Thoracic aorta (tissue), 2 donors: ENCODE measurements at places on chromosomes 7 and 10. TPM values are rescaled to one million over a fixed set of nuclear protein-coding genes. Genes with fewer than 3 reads are reported as not detected.

- H3K27me3 ChIP-seq, result no peaks in the 10 kb centered on the region
- no peak for DNase-seq
- no peaks in the 10 kb centered on the region for H3K36me3 ChIP-seq
- H3K4me3 ChIP-seq, result no peak overlapping the region
- no peak overlapping the region for H3K27ac ChIP-seq
Measured at GRCh38 chr10:26368463-26368862, 69.7 kb upstream of the APBB1IP start.

- H3K27me3 ChIP-seq, result no peaks in the 10 kb centered on the region
- DNase-seq, result no peak
- H3K27ac ChIP-seq, result no peak overlapping the region
- H3K4me3 ChIP-seq, result no peak overlapping the region
- H3K4me1 ChIP-seq, result peaks cover 32% of the 10 kb centered on the region
Measured at GRCh38 chr10:12978891-12979290, 22.6 kb downstream of the CCDC3 start.

DNA sequence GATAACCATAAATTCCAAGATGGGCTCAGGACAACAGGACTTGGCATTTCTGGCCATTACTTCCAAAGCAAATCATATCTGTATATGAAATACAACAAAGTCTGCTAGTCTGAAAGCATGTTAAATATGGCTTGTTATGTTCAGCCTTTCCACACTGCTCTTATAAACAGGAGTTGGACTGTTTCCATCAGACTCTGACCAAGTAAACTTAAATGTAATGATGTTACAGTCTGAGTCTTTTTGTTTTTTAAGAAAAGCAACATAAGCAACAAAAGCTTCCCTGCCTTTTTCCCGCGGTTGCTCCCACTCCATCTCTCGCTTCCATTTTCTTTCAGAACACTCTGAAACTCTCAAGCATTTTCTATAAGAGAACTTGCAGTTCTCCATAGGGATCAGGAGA lies 8.1 kb upstream of the CDCA7L start:
- no peak overlapping the region for H3K27ac ChIP-seq
- H3K36me3 ChIP-seq, result no peaks in the 10 kb centered on the region
- H3K4me3 ChIP-seq, result no peak overlapping the region

DNA sequence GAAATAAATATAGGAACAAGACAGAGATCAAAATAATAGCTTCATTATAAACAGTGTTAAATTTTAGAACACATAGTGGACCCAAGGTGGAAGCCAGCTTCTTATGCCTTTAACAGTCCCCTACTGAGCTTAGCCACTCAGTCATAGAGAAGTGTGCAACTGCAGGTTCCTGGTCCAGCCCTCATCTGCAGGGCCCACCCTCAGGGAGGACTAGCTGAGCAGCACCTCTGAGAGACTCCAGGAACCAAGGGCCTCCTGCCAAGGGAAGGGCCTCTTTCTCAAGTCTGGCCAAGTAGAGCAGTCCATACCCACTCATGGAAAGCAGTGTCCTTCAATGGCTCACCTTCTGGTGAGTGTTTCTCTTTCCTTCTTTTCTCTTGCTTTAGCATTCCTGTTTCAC lies 173.7 kb upstream of the PRPS1L1 start:
- no peak for DNase-seq
- H3K36me3 ChIP-seq, result no peaks in the 10 kb centered on the region
- H3K27ac ChIP-seq, result no peak overlapping the region
- peaks cover 28% of the 10 kb centered on the region for H3K4me1 ChIP-seq

DNA sequence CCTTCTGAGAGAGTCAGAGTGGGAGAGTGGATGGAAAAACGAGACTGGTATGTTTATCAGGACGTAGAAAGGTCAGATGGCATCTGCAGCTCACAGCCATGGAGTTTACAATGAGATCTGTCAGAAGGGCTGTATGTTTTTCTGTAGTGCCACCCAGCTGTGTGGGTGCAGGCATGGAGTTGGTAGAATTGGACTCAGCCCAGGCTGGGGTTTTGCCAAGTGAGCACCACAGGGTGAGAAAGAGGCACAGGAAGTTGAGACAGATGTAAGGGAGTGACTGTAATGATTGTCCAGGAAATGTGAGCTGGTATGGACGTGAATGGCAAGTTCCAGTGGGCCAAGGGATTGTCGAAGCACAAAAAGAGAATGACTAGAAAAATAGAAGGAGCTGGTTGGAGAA lies 9.1 kb upstream of the ZYX start:
- no peak for DNase-seq
- no peak overlapping the region for H3K27ac ChIP-seq
- H3K4me3 ChIP-seq, result no peak overlapping the region
- H3K4me1 ChIP-seq, result no peaks in the 10 kb centered on the region
- H3K36me3 ChIP-seq, result no peaks in the 10 kb centered on the region
- no peaks in the 10 kb centered on the region for H3K27me3 ChIP-seq

DNA sequence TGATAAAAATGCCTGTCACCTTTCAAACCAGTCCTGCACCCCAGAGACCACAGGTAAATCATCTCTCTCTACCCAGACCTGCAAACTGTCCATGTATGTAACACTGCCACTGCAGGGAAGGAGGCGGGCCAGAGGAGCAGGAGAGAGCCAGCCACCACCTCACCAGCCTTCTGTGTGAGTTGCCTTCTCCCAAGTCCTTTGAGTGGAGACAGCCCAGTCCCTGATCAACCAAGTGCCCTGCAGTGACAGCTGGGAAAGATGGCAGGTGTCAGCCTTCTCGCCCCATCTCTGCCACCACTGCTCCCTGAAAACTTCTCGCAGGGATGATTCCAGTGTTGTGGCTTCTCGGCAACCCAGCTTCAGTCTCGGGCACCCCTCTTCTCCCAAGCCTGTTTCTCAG lies 42.4 kb downstream of the MTURN start:
- H3K27ac ChIP-seq, result no peak overlapping the region
- H3K36me3 ChIP-seq, result no peaks in the 10 kb centered on the region
- H3K4me1 ChIP-seq, result peaks cover 59% of the 10 kb centered on the region
- H3K4me3 ChIP-seq, result no peak overlapping the region

DNA sequence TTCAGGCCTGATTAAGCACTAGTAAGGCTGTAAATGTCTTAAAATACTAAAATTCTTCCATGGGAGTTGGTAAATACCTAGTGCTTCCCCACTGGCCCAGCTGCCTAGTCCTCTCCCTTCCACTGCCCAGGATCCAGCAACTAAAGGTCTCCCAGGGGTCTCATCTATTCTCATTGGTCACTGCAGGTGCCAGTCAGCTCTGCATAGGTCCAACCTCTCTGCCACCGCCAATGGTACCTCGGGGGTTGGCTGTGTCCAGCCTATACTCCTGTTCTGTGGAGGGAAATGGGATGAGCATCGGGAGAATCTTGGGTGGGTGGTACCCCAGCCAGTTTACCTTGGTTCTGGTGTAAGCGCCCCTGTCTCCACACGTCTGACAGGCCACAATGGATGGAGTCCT lies 6.1 kb upstream of the CREB5 start:
- H3K36me3 ChIP-seq, result no peaks in the 10 kb centered on the region
- no peak for DNase-seq
- peak overlapping the region; percentile 73 for H3K27ac ChIP-seq
- no peak overlapping the region for H3K4me3 ChIP-seq

GRCh38 chr7:1925349-1925748 lies 255.3 kb downstream of the ELFN1 start:
- no peaks in the 10 kb centered on the region for H3K36me3 ChIP-seq
- no peak overlapping the region for H3K4me3 ChIP-seq
- no peaks in the 10 kb centered on the region for H3K4me1 ChIP-seq
- no peaks in the 10 kb centered on the region for H3K27me3 ChIP-seq
- no peak for DNase-seq

DNA sequence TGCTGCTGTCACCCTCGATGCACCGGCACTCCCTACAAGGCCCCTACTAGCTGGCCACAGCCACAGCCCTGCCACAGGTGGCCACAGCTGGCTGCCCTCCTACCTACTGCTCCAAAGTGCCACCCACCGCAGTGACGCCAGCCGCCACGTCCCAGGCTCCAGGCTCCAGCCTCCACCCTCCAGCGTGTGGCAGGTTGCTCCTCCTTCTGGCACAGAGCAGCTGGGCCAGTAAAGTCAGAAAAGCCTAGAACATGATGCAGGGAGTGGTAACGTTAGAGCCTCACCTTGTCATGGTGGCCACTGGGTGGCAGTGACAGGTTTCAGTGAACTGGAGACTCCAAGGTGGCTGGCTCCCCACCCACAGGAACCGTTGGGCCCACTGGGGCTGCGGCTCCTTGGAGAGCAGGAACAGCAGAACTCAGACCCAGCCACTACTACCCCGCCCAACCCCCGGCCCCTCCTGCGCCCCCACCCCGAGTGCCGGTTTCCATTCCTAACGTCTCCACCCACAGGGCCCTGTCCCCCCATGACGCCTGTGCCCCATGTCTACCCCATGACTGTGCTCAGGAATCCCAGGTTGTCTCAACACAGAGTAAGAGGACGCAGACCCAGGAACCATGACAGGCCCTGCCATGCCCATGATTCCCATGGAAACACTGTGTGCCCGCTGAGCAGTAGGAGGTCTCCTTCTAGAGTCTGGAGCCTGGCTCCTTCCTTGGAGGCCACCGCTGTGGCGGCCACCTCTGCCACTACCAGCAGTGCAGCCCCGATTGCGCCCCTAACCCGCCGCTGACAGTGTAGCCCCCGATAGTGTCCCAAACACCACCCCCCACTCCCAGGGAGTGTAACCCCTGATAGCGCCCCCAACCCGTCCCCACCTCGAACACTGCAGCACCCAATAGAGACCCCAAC lies 52.3 kb upstream of the ZNF33B start:
- no peaks in the 10 kb centered on the region for H3K36me3 ChIP-seq
- no peak overlapping the region for H3K27ac ChIP-seq
- no peaks in the 10 kb centered on the region for H3K27me3 ChIP-seq
- no peaks in the 10 kb centered on the region for H3K4me1 ChIP-seq

GRCh38 chr7:93119191-93119905 lies 1.6 kb upstream of the SAMD9 start:
- H3K27me3 ChIP-seq, result no peaks in the 10 kb centered on the region
- no peak for DNase-seq
- H3K4me3 ChIP-seq, result peak overlapping the region; percentile 18
- peaks cover 10% of the 10 kb centered on the region for H3K4me1 ChIP-seq
- H3K36me3 ChIP-seq, result no peaks in the 10 kb centered on the region

- no peak for DNase-seq
- H3K27ac ChIP-seq, result no peak overlapping the region
- H3K27me3 ChIP-seq, result no peaks in the 10 kb centered on the region
Measured at GRCh38 chr7:149209518-149210269, 14.3 kb downstream of the ZNF282 start.

GRCh38 chr7:116027786-116028185 lies 2.8 kb downstream of the TFEC start:
- H3K4me3 ChIP-seq, result no peak overlapping the region
- H3K36me3 ChIP-seq, result no peaks in the 10 kb centered on the region
- no peak overlapping the region for H3K27ac ChIP-seq
- H3K4me1 ChIP-seq, result no peaks in the 10 kb centered on the region

GRCh38 chr10:63286754-63287264 lies 153.7 kb downstream of the NRBF2 start:
- H3K4me1 ChIP-seq, result peaks cover 5% of the 10 kb centered on the region
- H3K27me3 ChIP-seq, result no peaks in the 10 kb centered on the region
- no peaks in the 10 kb centered on the region for H3K36me3 ChIP-seq
- no peak for DNase-seq

- H3K27ac ChIP-seq, result no peak overlapping the region
- DNase-seq, result no peak
- H3K4me3 ChIP-seq, result no peak overlapping the region
- no peaks in the 10 kb centered on the region for H3K27me3 ChIP-seq
Measured at GRCh38 chr7:144050093-144050492, 1.3 kb downstream of the OR2A5 start.

GRCh38 chr10:100114460-100114859 lies 32.8 kb upstream of the CPN1 start:
- no peaks in the 10 kb centered on the region for H3K27me3 ChIP-seq
- no peaks in the 10 kb centered on the region for H3K36me3 ChIP-seq
- no peaks in the 10 kb centered on the region for H3K4me1 ChIP-seq
- no peak overlapping the region for H3K4me3 ChIP-seq

- H3K27me3 ChIP-seq, result no peaks in the 10 kb centered on the region
- no peak overlapping the region for H3K4me3 ChIP-seq
- H3K27ac ChIP-seq, result no peak overlapping the region
- no peak for DNase-seq
- H3K36me3 ChIP-seq, result peaks cover 6% of the 10 kb centered on the region
- peaks cover 7% of the 10 kb centered on the region for H3K4me1 ChIP-seq
Measured at GRCh38 chr7:55500117-55500756, 72.1 kb downstream of the VOPP1 start.

- no peak for DNase-seq
- H3K27me3 ChIP-seq, result no peaks in the 10 kb centered on the region
- H3K4me1 ChIP-seq, result peaks cover 3% of the 10 kb centered on the region
- H3K36me3 ChIP-seq, result no peaks in the 10 kb centered on the region
Measured at GRCh38 chr10:133356549-133357284, 1.1 kb downstream of the FUOM start.

DNA sequence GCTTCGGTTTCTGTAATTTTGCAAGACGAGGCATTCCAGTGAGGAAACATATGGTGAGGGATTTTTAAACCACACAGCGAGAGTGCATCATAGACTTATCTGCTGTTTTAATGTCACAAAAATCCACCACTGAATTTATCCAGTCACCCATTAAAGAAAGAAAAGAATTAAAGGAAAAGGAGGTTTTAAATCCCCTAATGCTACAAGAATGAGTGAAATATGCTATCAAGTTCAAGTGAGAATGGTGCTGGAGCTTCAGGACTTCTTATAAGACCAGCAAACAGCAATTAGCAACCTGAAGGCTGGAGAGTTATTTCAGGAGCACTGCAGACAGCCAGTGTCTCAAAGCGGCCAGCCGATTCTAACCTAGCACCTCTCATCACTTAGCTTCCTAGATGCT lies 439.1 kb upstream of the MGMT start:
- H3K4me1 ChIP-seq, result no peaks in the 10 kb centered on the region
- H3K27me3 ChIP-seq, result no peaks in the 10 kb centered on the region
- H3K4me3 ChIP-seq, result no peak overlapping the region
- H3K36me3 ChIP-seq, result no peaks in the 10 kb centered on the region
- no peak for DNase-seq

- no peak overlapping the region for H3K27ac ChIP-seq
- no peaks in the 10 kb centered on the region for H3K27me3 ChIP-seq
- no peaks in the 10 kb centered on the region for H3K4me1 ChIP-seq
Measured at GRCh38 chr10:108877095-108877561, 1046.2 kb downstream of the XPNPEP1 start.

- no peaks in the 10 kb centered on the region for H3K36me3 ChIP-seq
- peak overlapping the region; percentile 35 for H3K4me3 ChIP-seq
- no peak for DNase-seq
- no peaks in the 10 kb centered on the region for H3K27me3 ChIP-seq
- peak overlapping the region; percentile 81 for H3K27ac ChIP-seq
- H3K4me1 ChIP-seq, result peaks cover 61% of the 10 kb centered on the region
Measured at GRCh38 chr10:4062072-4062471, 277.1 kb upstream of the KLF6 start.

- H3K36me3 ChIP-seq, result no peaks in the 10 kb centered on the region
- DNase-seq, result no peak
- H3K4me1 ChIP-seq, result no peaks in the 10 kb centered on the region
- H3K4me3 ChIP-seq, result no peak overlapping the region
- no peaks in the 10 kb centered on the region for H3K27me3 ChIP-seq
- H3K27ac ChIP-seq, result no peak overlapping the region
Measured at GRCh38 chr7:16839646-16840045, 34.8 kb upstream of the AGR2 start.

The RPEL1 gene
- total RNA-seq, result not detected

The RGR gene
- total RNA-seq, result not detected

The DRGX gene
- total RNA-seq, result not detected

The MYPN gene
- total RNA-seq, result not detected

The SLC26A5 gene
- total RNA-seq, result not detected

The EGR2 gene
- 3.3 TPM for total RNA-seq

The CAV1 gene
- 194 TPM for total RNA-seq

The LFNG gene
- total RNA-seq, result 24.1 TPM

The CD36 gene
- total RNA-seq, result 68.6 TPM

The ABCC2 gene
- total RNA-seq, result 1.2 TPM

The CYP3A4 gene
- not detected for total RNA-seq

The CCDC136 gene
- 34.7 TPM for total RNA-seq

The SLC29A3 gene
- 3.2 TPM for total RNA-seq

The CAV2 gene
- total RNA-seq, result 157 TPM

The ADARB2 gene
- 0.71 TPM for total RNA-seq

The SAMD9 gene
- total RNA-seq, result 10.2 TPM

The NME8 gene
- not detected for total RNA-seq
